NCI-H1105 (cell line): ENCODE measurements at places on chromosomes 5 and 9.

DNA sequence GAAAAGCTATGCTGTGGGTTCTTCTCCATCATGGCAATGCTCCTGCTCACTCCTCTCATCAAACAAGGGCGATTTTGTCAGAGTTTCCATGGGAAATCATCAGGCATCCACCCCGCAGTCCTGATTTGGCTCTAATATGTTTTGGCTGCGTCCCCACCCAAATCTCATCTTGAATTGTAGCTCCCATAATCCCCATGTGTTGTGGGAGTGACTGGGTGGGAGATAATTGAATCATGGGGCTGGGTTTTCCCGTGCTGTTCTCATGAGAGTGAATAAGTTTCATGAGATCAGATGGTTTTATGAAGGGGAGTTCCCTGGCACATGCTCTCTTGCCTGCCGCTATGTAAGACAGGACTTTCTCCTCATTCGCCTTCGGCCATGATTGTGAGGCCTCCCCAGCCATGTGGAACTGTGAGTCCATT lies 163.8 kb downstream of the GADD45G start:
- DNase-seq, result no peak

DNA sequence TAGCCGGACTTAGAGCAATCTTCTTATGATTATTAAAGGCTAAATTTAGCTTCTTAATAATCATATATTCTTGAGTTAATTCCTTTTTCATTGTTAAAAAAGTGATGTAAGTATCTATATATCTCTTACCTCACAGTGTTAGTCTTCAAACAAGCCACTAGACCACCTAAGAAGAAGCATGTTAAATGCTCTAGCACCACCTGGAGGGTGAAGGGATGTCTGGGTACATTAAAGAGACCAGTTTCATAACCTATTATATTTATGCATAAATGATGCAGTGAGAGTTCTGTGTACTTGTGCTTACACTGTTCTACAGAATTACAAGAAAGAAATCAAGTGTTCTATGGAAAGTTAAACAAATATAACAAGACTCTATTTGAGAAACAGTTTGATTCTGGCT lies 55.9 kb upstream of the SLCO6A1 start:
- no peak for DNase-seq

DNA sequence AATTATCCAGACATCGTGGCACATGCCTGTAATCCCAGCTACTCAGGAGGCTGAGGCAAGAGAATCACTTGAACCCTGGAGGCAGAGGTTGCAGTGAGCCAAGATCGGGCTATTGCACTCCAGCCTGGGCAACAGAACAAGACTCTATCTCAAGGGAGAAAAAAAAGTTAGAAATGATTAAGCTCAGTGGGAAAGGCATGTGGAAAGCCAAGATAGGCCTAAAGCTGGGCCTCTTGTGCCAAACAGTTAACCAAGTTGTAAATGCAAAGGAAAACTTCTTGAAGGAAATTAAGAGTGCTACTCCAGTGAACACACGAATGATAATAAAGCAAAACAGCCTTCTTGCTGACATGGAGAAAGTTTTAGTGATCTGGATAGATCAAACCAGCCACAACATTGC lies 43.0 kb downstream of the TBCA start:
- DNase-seq, result no peak

DNA sequence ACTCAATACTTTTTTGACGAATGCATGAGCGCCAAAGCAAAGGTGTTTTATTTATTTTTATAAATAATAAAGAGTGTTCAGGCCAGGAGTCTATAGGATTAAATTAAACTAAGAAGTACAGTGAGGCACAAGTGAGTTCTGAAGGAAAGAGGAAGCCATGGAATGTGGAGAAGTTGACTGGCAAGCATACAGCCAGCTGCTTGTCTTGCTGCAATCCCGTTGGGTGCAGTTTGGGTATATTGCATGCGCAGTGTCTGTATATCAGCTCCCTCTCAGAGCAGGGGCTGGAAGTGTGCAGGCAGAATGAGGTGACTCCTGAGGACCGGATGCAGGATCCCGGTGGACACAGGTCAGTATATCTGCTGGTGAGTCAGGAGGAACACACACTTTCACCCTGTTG lies 315.6 kb downstream of the ZSWIM6 start:
- no peak for DNase-seq

- no peak for DNase-seq
Measured at GRCh38 chr5:121805911-121806310, 45.8 kb upstream of the FTMT start.

- no peak for DNase-seq
Measured at GRCh38 chr9:7979611-7980010, 180.0 kb upstream of the DMAC1 start.

- no peak for DNase-seq
Measured at GRCh38 chr5:40484495-40484894, 195.2 kb upstream of the PTGER4 start.

GRCh38 chr9:91282292-91282691 lies 79.4 kb downstream of the AUH start:
- no peak for DNase-seq

DNA sequence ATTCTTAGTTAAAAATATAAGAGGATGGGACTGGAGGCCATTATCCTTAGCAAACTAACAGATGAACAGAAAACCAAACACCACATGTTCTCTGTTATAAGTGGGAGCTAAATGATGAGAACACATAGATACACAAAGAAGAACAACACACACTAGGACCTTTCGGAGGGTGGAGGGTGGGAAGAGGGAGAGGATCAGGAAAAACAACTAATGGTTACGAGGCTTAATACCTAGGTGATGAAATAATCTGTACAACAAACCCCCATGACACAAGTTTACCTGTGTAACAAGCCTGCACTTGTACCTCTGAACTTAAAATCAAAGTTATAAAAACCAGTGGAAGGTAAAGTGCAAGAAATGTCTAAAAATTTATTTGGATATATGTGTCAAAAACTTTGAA lies 1047.4 kb upstream of the C9orf72 start:
- no peak for DNase-seq

DNA sequence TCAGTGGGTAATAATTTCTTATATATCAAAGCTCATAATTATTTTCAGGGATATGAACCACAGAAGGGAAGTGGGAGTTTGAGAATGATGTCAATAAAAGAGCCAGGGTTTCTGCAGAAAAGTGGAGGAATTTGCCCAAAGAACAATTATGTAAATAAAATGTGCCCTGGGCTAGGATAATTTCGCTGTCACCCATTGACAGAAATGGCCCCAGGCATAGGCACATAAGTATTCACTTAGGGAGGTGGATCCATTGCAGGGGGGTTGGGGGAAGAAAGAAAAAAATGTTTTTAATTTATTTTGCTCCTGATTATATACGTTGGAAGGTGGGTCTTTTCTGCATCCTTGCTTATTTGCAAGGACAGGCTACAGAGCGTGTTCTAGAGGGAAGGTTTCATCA lies 135.1 kb upstream of the IRX2 start:
- DNase-seq, result no peak

DNA sequence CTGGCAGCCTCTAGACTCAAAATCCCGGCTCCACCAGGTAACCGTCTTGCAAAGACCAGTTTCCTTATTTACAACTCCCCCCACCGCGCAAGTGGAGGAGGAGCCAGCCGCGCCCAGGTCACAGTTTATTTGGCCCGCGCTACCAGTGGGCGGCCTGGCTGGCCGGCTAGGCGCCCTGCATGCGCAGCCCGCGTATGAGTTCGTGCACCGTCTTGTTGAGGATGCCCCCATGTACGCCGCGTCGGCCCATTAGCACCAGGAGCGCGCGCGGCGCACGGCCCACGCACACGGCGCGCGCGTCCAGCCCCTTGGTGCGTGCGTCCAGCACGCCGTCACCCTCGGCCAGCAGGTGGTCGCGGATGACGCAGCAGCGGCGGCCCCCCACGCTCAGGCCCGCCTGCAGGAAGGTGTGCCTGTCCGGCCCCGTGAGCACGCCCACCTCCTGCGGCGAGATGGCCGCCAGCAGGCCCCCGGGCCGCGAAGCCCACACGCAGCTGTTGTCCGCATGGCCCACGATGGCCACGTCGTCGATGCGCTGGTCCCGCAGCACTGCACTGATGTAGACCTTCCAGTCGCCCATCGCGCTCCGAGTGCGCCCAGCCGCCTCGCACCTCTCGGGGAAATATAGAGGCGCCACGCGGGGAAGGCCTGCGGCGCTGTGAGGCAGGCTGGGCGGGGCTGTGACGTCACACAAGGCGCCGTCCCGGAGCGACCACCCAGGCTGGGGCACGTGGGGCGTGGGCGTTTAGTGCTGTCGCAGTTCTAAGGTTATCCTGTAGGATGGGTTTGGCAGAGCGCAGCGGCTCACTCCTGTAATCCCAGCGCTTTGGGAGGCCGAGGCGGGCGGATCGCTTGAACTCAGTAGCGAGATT lies at the start of gene PFN3:
PFN3 (minus strand) TSS at position 665 of the 872 bp plus-strand sequence; CDS start at position 580, 85 bp downstream.
- DNase-seq, result no peak

DNA sequence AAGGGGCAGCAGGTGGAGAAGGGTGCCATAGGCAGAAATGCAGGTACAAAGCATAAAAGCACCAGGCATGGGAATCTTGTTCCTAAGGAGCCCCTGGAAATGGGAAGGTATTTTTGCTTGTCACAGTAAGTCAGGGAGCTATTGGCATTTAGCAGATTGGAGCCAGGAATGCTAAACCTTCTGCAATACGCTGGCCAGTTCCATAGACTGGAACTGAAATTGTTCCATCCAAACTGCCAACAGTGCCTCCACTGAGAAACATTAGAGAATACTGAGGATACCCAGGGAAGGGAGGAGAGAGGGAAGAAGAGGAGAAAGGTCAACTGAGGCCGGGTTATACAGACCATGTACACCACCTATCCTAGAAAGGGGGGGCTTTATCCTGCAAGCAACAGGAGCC lies 162.7 kb downstream of the MED27 start:
- DNase-seq, result no peak

GRCh38 chr9:133369933-133370332 lies 5.9 kb downstream of the SURF4 start:
- DNase-seq, result no peak

DNA sequence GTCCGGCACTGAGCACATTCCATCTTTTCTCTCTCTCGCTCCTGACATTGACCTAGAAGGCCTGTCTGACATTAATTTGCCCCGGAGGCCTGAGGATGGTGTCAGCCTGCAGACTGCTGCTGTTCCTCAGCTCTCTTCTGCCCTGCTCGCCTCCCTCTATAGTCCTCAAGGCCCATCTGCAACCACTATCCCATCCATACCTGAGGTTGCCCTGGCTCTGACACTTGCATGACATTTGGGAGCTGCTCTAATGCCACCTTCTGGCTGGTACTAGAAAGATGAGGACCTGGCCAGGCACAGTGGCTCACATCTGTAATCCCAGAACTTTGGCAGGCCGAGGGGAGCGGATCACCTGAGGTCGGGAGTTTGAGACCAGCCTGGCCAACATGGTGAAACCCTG lies 38.6 kb upstream of the GGTA1 start:
- no peak for DNase-seq

DNA sequence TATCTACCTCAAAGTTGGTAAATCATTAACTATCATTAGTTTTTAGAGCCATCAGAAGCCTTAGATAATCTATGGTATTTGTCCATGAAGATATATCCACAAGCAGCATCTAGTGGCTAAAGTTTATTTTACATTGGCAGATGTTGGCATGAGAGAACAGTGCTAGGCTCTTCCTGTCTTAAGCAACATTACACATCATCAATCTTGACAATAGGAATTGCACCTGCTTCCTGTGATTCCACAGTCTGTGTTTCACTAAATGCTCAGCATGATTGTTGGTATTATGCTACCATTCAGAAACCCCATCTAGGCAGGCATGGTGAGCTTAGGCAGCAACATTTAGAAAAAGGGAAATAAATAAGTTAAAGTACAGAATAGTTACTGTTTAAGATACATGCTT lies 246.6 kb downstream of the SLCO4C1 start:
- peak; percentile 15 for DNase-seq

GRCh38 chr5:155480731-155481131 lies 467.2 kb downstream of the KIF4B start:
- no peak for DNase-seq

GRCh38 chr9:121282277-121283079 lies 14.5 kb downstream of the GSN start:
- DNase-seq, result no peak

DNA sequence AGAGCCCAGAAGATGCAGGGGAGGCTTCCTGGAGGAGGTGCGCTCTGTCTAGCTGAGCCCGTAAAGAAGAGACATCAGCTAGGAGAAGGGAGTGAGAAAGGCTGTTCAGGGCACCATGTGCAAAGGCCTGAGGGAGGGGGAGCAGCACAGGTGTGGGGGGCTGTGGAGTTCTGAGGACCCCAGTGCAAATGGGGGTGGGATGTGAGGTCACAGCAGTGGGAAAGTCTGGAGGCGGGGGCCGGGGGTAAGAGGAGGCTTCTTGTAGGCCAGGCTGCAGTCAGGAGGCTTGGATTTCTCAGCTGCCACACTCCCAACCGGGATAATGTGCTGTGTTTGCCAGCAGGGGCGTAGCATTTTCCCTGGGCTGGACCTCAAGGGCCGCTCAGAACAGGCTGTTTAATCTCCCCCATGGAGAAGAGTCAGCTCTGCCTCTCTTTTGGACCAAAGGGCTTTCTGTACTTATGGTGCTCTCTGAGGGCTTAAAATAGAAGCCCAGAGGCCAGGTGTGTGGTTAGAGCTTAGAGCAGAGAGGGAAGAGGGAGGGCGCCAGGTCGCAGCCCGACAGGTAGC lies 5.7 kb downstream of the NEURL1B start:
- no peak for DNase-seq

DNA sequence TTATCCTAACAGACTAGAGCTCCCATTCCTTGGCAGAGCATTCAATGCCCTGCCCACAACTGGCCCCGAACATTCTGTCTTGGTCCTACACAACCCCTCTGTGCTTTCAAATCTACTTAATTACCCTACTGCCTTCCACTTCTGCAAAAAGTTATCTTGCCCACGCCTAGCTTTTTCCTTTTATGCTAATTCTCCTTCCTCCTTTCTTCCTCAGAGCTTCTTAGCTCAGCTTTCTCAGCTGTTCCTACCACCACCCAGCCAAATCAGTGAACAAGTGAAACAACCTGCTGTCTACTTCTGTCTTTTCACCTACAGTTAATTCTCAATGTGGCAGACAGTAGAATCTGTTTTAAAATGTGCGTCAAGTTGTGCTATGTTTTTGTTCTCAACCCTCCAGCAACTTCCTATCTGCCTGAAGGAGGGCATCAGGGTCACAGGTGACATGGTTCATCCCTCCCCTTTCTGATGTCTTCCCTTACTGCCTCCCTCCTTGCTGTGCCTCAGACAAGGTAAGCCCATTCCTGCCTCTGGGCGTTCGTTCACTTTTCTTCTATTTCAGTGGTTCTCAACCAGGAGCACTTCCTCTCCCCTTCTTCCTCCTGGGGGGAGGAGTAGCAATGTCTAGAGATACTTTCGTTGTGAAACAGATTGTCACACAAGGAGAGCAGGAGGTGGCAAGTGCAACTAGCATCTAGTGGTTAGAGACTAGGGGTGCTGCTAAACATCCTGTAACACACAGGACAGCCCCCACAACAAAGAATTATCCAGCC lies 1.3 kb upstream of the REEP5 start:
- DNase-seq, result no peak

DNA sequence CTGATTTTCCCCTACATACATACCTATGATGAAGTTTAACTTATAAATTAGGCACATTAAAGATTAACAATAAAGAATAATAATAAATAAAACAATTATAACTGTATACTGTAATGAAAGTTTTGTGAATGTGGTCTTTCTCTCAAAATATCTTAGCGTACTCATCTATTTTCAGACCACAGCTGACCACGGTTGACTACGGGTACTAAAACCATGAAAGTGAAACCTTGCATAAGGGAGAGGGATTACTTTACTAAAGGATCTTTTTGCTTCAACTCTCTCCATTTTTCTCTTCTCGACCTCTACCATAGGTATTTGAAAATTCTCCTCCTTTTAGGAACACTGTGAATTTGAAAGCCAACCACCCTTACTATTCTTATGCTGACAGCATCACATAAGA lies 475.5 kb downstream of the CETN3 start:
- DNase-seq, result no peak
